ENCODE measurements at places on chromosomes 2 and 18.
A peak's percentile ranks its signal among the peaks of the same experiment; 100 is the strongest.

- DNase-seq, result peak; percentile 25
Measured at GRCh38 chr2:27320958-27321543, 1.8 kb downstream of the MPV17 start.

DNA sequence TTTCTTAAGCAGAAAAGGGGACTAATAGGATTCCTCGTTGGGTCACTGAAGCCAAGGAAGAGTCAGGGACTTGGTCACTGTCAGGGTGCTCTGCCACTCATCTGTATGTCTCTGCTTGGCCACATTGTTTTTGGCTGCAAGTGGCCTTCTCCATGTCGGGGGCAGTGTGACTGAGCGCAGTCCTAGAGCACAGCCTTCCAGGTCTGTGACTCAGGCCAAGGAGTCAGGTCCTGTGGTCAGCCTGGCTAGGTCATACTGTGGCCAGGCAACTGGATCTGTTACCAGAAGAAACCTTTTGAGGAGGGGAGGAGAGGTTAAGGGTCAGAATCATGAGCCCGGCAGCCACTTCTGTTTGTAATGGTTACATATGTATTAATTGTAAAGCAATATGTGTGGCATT is 61.3 kb downstream of the GALNT1 start:
- DNase-seq, result no peak

DNA sequence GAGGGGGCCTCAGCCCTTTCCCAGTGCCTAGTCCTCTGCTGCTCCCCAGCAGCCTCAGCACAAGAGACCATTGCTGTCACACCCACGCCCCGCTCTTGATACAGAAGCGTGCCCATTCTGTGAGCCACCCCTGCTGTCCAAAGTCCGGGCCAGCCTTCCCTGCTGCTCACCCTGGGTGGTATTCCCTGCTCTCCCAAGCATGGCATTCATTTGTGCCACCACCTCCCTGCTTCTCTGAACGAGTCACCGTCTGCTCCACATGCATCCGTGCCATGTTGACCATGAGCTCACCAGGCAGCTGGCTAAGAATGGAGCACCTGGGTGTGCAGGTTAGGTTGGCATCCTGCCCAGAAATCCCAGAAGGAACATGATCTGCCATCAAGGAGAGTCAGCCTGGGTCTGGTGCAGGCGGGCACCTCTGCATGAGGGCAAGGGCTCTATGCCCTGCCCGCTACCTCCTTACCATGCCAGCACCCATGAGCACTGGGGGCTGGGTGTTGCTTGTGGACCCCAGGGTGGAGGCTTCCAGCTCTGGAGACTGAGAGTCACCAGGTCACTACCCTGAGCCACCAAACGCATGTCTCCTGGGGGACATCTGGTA is 63.0 kb downstream of the TWIST2 start:
- DNase-seq, result no peak

DNA sequence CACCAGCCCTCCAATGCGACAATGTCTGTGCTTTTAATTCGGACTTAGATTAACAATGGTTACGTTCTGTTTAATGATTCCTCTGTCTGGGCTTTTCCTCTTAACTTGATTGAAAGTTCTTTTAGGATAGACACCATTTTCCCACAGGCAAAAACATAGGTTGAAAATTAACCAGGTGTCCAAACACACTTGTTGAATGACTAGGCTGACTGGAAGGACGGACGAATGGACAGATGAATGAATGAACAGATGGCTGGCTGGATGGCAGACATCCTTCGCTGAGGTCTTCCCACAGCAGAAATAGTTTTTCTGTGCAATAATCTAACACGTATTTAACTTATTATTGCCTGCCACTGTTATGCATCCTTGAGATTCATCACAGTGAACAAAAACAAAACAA is 298.8 kb downstream of the SRBD1 start:
- DNase-seq, result no peak

- DNase-seq, result no peak
Measured at GRCh38 chr2:191190861-191191552, 40.2 kb upstream of the STAT4 start.

DNA sequence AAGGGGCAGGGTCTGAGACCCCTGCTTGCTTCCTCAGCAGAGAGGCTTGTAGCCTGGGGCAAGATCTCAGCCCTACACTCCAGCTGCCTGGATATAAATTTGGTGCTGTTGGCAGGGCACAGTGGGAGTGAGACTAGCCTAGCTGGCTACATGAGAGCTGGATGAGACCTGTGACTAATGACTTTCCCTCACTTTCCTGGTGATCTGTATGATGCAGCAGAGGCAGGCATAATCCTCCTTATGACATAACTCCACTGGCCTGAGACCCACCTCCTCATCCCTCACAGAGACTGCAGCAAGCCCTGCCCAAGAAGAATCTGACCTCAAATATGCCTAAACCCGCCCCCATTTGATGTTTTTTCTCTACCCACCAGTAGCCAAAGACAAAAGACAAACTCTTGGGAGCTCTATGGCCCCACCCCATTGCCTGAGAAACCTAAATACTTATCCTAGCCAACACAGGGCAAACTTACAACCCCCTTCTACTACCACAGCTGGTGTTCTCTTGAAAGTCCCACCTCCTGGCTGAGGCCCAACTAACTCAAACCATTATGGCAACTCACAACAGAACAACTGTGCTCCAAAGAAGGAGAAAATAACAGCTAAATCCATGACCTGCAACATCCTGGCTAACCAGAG is 102.7 kb downstream of the NR4A2 start:
- no peak for DNase-seq

DNA sequence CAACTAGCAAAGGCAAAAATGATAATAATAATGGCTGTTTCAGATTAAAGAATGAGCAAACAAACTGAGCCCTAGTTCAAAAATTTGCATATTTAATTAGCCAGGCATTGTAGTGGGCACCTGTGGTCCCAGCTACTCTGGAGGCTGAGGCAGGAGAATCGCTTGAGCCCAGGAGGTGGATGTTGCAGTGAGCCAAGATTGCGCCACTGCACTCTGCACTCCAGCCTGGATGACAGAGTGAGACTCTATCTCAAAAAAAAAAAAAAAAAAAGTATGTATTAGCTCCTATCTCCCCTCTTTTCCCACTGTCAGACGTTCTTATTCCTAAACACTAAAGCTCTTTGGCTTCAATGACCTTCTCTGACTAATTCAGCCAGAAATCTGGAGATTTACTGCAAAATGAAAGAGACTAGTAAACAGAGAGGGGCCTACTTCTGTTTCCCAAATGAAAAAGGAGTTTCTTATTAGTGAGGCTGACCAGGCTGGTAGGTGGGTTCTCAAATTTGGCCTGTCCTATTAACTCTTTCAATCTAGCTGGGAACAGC is 3.9 kb upstream of the SRBD1 start:
- DNase-seq, result no peak

DNA sequence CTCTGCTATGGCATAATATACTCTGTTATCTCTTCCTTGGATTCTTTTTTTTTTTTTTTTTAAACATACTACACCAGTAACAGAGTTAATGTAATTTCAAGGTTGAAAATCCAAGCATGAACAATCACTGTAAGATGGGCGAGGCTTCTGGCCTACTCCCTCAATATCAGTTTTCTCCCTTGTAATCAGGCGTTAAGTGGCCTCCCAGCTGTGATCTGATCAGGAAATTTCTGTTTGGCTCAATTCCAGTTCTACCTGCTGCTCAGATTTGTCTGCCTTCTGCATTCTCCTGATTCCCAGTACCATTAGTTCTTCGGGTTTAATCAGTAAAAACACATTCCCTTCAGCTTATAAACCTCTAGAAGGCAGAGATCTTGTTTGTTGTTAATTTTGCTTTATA is 18.6 kb downstream of the PRKD3 start:
- no peak for DNase-seq

DNA sequence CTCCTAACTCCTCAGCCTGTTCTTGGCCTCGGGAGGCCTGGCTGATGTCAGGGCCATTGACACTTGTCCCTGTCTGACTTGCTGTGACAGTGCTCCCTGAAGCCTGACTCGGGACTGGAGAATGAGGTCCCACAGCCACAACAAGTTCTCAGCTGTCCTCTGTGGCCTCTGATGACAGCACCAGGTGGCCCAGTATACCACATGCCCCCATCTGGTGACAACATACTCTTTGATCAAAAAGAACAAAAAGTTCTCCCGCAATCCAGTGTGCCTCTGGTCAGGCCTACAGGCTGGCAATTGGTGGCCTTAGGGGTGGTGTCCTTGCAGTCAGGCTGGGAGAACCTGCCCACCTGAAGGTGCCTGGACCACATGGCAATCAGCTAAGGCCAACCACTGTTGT is 102.6 kb downstream of the SEPTIN10 start:
- no peak for DNase-seq

DNA sequence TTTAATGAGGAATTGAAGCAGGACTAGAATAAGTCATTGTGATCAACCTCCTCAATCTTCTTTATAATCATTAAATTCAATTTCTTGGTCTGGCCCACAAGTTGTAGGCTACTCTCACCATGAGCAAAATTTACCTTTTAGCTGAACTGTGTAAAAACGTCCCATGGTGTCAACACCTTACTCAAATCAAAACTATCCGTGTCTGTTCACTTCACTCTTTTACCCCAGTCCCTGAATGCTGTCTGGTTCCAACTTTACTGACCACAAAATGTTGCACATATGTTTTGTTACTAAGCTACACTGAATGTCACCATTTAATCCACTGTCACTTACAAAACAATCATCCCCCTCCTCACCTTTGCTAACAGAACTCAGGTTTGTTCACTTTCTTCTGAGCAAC is 951.6 kb upstream of the SLC39A10 start:
- DNase-seq, result no peak

GRCh38 chr18:27713037-27713737 is 463.7 kb downstream of the CDH2 start:
- DNase-seq, result no peak

GRCh38 chr2:64108666-64109241 is 35.5 kb downstream of the PELI1 start:
- no peak for DNase-seq

GRCh38 chr2:132974467-132975095 is 304.6 kb upstream of the LYPD1 start:
- DNase-seq, result no peak

DNA sequence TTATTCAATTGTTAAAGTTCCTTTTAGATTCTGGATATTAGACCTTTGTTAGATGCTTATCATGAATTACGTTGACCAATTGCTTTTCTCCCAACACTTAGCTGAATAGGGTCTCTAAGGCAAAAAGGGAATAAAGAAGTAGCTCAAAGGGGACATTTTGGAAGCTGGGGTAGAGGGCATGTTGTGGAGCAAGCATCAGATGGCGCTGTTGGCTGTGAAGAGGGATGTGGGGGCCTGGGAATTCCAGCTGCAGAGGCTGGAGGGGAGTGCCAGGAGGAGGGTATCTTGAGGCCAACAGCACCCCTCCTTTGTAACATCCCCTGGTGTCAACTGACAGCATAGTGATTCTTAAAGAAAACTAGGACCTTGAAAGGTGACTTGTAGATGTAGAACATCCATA is 198.2 kb downstream of the ADCYAP1 start:
- no peak for DNase-seq

- DNase-seq, result no peak
Measured at GRCh38 chr2:57943315-57943714, 103.3 kb upstream of the VRK2 start.

DNA sequence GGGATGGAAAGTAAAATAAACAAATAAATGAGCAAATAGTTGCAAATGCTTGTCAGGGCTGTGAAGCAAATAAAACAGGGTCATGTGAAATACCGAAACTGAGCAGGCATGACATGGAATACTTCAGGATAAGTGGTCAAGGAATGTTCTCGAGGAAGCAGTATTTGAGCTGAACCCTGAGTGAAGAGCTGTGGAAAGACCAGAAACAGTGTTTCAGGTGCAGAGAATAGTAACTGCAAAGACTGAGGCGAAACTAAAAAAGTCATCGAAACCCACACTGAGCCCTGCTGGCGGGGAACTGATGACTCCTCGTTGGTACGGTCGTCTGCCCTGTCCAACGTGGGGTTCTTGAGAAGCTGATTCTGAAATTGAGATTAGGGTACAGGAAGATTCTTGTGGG is 27.2 kb upstream of the MYCN start:
- DNase-seq, result peak; percentile 45

DNA sequence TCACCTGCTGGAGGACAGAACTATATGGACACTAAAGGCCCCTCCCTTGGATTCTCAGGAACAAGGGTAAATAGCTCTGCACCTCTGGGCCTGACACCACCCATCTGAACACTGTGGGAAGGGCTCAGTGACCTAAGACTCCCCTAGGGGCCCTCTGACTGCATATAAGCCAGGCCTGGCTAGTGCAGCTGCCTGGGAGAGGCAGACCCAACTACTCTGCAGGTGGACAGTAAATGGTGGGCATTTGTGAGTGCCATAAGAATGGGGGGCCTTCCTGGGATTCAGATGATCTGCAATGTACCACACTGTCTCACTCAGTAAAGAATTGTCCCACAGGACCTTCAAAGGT is 11.2 kb upstream of the WIPF1 start:
- no peak for DNase-seq

DNA sequence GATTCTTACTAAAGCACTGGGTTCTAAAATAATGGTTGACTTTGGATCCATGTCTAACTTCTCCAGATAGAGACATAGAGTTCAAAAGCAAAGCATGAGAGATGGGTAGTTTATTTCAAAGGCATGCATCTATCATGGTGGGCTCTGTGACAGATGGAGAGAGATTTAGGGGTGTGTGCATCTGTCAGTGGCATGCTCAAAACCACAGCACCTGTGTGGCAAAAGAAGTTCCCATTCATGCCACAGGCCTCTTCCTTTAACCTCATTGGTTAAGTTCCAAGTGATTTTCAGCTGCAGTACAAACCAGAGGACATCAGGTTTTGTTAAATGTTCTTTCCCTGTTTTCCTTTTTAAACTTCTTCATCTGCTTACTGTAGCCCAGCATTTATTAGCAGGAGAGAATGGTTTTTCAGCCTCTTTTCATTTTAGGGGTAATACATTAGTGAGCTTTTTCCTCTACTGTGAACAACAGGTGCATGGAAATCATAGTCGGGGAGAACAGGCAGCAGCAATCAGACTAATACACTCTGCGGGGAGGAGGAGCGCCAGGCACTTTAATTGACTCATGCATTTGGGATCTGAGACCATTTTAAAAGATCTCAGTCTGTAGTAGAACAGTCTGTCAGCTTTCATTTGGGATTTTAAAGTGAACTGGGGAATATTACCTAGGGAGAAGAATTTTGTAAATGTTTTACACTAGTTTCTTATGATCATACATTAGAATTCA is 52.4 kb upstream of the UPP2 start:
- DNase-seq, result peak; percentile 15

DNA sequence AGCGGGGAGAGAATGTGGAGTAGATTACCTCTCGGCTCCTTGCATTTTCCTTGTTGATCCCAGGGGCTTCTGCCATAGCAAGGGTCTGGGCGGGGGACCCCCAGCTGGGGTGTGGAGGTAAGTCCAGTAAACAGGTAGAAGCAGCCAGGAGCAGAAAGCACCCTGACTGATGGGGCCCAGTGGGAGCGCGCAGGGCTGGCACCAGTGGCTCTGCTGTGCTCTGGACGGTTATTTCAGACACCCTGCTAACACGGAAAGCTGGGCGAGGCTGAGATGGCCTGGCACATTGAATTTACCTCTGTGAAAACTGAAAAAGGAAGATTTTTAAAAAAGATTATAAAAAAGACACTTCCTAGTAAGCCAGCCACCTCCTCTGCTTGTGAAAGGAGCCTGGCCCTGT is 109.6 kb upstream of the STPG4 start:
- DNase-seq, result no peak

GRCh38 chr2:196677404-196677803 is 37.9 kb downstream of the CCDC150 start:
- no peak for DNase-seq
